ENCODE measurements at places on chromosomes 5 and 9.

DNA sequence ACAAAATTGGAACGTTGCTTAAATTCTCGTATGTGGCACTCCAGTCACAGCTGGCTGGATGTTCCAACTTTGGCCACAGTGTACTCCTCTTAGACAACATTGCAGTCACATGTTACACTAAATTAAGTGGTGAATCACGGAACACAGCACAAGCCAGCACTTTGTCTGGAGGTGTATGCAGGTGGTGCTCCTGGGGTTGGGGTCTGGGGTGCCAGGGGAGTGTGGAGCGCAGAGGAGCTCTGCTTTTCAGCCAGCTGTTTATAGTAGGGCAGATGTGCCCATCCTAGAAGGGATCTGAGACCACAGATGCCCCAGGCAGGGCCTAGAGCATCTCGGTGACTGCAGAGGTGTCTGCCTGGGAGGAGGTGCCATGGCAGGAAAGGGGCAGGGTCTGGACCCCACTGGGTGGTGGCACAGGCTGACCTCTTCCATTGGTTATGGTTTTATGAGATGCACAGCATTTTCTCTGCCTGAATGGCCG is 82.6 kb downstream of the WNK2 start:
- no peak for DNase-seq

DNA sequence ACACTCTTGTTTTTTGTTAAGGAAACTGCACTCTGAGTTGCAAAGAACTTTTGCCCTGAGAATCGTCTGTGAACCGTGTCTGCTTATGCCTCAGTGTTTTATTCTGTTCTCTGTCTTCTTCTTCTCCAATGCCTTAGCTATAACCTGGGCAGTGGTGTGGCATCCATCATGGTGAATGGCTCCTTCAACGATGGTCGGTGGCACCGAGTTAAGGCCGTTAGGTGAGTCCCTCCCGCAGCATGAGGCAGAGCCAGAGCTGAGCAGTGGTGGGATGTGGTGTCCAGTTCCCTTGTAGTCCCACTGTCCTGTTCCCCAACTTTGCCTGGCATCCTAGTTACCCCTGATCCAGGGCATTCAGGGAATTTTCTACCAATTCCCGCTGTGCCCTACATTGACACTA is 98.3 kb downstream of the LIFR start:
- DNase-seq = no peak

DNA sequence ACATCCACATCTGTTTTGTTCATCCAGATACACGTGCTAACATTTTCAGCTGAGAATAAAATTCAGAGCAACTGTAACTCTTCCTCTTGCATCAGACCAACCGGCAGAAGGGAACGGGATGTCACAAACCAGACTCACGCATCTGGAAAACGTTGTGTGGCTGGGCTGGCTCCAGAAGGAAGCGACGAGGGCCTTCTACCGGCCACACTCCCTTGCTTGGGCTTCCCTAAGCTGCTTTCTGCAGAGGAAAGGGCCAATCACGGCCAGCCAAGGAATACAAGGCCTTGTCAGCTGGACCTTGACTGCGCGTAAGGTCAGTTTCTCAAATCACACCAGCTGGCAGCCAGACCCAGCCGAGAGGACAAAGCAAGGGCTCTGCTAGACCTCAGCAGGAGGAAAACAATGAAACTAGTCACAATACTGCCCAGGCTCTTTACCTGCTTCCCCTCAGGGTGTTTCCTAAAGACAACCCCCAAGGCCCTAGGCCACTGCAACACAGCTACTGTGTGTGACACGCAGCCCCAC is 106.1 kb downstream of the THBS4 start:
- peak; percentile 90 for DNase-seq

- DNase-seq = no peak
These were observed 78.1 kb upstream of the HMHB1 start for GRCh38 chr5:143733665-143734455.

DNA sequence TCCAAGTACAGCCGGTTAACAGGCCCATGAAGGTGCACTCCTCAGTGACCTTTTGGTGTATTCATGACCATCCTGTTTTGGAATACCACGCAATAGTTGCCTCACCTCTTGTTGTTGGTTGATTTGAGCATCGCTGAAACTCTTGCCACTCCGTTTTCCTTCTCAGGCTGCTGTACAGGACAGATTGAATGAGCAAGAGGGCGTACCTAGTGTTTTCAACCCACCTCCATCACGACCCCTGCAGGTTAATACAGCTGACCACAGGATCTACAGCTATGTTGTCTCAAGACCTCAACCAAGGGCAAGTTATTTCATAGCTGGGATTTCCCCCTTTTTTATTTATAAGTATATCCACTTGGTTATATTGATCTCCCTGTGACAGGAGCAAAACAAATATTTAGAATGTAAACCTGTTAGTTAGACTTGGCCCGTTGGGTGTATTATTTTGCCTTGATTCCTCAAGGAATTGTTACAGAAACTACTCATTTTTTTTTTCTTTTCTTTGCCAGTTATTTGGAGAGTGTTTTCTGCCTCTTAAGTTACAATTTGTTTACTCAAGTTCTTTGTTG is 38.1 kb downstream of the FAF2 start:
- DNase-seq = no peak

- no peak for DNase-seq
These were observed 52.6 kb downstream of the NDUFS4 start for GRCh38 chr5:53613061-53613460.

GRCh38 chr5:6108540-6108848 is 269.9 kb downstream of the MED10 start:
- no peak for DNase-seq

- no peak for DNase-seq
These were observed 57.1 kb upstream of the RNU6ATAC start for GRCh38 chr9:134221273-134222017.

DNA sequence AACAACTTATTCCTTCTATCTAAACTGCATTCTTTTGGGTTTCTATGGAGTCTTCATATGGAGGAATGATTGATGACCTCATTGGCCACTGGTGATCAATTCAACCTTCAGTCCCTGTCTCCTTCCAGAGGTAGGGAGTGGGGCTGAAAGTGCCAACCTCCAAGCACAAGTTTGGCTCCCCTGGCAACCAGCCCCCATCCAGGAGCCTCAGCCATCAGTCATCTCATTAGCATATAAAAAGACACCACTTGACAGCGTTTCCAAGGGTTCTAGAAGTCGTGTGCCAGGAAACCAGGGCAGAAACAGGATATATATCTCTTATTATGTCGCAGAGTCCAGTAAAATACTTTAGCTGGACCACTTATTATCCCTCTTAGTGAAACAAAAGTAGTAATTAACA is 9.8 kb downstream of the SLC31A2 start:
- no peak for DNase-seq

GRCh38 chr5:131634666-131634995 is 398 bp downstream of the RAPGEF6 start:
- DNase-seq = peak; percentile 78

- no peak for DNase-seq
These were observed 3.1 kb upstream of the AHRR start for GRCh38 chr5:318341-318897.

DNA sequence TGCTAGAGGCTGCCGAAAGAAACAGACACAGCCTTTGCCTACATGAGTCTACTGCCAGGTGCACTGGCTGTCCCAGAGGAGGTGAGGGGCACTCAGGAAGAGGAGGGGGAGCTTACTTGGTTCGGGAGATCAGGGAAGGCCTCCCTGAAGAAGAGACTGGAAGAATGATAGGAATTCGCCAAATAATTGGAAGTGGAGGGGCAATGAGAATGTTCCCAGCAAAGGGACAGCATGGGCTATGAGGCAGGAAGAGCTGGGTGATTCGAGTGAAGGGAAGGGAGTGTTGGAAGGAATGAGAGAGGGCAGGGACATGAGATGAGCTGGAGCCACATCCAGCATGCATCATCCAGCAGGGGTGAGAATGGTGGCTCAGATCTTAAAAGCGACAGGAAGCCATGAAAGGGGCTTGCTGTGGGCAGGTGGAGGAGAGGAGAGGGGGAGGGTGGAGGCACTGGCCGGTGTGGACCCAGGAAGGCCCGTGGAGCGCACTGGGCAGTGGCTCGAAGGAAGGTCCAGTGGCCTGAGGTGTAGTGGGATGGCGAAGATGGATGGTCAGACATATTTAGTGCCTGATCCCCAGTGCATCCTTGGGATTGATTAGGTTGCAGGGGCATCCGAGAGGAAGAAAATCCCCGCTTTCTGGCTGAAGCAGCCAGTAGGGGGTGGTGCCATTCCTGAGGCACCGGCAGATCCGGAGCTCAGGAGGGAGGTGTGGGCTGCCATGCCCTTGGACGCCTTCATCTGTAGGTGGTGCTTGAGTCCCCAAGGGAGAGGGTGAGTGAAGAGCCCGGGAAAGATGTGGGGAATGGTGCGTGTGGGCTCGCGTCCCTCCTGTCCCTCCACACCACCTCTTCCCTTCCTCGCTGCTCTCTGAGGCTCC is 53.5 kb upstream of the GARNL3 start:
- DNase-seq = no peak

DNA sequence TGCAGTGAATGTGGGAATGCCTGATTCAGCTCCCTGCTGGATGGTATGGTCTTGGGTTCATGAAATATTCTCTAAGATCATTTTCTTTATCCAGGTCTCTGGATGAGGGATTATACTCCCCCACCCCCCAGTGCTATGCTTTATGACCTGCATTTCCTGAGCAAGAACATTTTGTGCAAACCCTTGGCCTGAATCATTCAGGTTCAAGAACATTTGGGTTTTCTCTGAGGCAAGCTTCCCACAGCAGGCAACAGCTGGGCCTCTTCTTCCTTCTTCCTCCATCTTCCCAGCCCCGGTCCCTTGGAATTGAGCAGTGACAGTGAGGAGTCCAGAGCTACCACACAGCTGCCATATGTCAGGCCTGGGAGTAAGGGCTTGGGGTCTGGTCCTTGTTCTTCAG is 58.6 kb upstream of the TNFSF15 start:
- no peak for DNase-seq

DNA sequence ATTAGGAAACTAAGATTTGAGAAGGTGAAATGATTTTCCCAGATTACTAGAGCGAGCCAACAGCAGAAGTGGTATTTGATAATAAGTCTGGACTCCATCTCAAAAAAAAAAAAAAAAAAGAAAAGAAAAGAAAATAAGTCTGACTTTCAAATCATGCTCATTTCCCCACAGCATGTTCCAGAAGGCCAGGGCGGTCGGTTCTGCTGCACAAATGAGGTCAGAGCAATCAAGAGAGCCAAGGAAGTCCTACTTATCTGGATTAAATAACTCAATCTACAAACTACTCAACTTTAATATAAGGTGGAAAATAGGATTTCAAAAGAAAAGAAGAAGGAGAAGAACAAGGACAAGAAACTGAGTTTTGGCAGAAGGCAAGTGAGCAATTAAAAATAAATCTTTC is 130.4 kb upstream of the RASA1 start:
- DNase-seq = peak; percentile 34

DNA sequence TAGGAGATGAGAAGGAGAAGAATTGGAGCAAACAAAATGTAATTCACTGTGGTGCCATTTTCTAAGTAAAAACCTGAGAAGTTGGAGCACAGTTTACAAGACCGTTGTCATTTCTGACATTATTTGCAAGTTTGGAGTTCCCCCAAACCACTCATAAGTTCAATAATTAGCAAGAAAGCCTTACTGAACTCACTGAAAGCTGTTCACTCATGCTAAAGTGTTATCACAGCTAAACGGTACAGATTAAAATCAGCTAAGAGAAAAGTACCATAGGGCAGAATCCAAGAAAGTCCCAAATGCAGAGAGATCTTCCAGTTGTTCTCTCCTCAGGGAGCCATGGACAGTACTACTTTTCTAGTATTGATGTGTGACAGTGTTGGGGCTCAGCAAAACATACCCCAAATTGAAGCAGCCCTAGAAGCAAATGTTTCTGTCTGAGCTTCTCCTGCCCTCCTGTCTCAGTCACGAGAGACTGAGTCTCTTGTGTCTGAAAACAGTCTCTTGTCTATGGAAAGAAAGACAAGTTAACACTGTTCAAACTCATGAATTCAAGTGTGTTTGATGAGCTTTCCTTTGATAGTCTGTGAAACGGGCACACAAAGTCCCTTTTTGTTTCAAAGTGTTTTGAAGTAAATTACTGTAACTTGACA is 221.2 kb downstream of the GABRG2 start:
- DNase-seq = no peak

- no peak for DNase-seq
These were observed 7.5 kb upstream of the RAPGEF1 start for GRCh38 chr9:131747352-131747751.

DNA sequence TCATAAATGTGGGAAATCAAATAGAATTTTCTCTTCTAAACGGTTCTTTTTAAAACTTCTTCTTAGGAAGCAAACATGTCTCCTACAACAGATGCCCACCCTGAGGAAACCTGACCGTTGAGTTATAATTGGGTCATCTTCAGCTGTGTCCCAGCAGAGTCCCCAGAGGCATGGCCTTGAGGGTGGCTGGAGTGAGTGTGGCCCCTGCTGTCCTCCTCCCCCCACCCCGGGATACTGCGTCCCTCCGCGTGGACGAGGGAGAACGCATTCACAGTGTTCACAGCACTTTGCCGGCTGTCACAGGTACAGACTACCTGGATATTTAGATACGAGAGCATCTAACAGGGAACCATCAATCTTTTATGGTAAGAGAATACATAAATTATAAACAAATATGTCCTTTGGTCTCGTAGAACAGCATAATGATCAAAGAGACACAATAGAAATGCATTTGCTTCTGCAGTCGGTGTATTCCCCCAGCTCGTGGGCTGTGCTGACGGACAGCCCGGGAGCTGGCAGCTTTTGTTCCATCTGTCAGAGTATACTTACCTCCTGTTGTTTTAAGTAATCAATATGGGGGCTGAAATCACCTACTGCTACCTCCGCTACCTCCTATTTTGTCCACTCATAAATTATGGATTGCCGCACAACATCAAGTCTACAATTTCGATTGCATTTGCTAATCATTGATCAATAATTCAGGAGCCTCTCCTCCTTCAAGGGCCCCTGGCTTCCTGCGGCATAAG is 214.7 kb downstream of the IRX2 start:
- no peak for DNase-seq

GRCh38 chr5:135190416-135191083 is 156.5 kb upstream of the PITX1 start:
- peak; percentile 60 for DNase-seq

GRCh38 chr5:151868451-151868850 is 56.2 kb downstream of the GLRA1 start:
- no peak for DNase-seq

DNA sequence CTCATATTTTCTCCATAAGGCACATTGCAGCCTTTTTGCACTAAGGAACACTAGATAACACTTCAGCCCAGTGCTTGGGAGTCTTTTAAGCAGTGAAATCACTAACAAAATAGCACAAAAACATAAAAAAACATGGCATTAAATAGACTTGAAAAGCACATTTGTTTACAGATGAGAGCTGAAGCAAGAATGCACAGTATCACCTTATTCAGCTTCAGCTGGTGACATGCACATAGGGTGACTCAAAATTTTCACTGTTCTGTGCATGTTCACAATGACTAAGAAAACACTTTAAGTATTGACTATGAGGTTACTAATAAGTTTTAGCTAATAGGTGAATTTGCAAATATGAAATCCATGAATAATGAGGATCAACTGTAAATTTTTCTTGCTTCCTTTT is 293.9 kb upstream of the TARS1 start:
- no peak for DNase-seq

DNA sequence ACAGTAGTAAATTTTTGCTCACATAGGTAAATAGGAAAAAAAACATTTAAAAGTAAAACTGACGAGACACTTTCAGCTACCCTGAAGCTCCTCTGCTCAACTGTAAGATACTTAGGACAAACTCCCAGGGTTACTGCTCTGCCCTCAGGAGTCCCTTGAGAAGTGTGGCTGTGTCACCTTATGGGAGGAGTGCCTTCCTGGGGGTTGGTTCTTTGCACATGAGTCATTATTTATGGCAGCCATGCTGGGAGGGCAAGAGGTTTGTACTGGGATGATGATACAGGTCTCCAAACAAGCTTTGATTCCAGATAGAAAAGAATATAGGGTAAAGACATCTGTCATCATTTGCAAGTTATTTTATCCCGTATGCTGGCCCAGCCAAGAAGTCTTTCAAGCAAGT is 45.9 kb downstream of the TTC1 start:
- DNase-seq = no peak
